ENCODE measurements at places on chromosomes 6 and 20. TPM values are rescaled to one million over a fixed set of nuclear protein-coding genes. Genes with fewer than 3 reads are reported as not detected.

DNA sequence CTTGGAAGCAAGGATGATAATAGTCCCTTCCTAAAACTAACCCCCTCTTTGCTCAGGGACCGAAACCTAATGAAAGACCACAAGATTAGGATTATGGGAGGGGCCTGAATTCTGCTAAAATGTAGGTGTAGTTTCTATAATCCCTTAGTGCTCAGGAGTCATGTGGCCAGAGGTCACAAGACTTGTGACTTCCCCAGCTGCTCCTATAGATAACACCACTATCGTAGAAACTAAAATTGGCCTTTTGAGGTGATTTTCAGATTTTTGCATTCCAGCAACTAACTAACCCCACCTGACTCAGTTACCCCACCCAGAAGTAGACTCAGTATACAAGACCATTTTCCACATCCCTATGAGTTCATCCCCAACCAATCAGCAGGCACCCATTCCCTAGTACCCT lies 42.1 kb downstream of the MDN1 start:
- no peak for DNase-seq

DNA sequence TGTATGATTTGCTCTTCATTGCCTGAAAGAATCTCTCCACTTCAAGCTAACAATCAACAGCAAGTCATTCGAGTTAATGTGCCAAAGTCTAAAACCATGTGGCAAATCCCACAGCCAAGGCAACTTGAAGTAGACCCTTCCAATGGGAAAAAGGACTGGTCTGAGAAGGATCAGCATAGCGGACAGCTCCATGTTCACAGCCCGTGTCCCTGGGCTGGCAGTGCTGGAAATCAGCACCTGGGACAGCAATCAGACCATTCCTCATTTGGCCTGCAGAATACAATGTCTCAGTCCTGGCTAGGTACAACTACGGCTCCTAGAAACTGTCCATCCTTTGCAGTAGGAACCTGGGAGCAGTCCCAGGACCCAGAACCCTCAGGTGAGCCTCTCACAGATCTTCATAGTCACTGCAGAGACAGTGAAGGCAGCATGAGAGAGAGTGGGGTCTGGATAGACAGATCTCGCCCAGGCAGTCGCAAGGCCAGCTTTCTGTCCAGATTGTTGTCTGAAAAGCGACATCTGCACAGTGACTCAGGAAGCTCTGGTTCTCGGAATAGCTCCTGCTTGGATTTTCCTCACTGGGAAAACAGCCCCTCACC lies 1.1 kb downstream of the GJA10 start:
- no peak for DNase-seq

GRCh38 chr20:44703183-44703925 lies 11.8 kb upstream of the CCN5 start:
- DNase-seq = no peak

Gene BFSP1
- total RNA-seq = 2.5 TPM

Gene MEP1A
- not detected for total RNA-seq

Gene RNF182
- total RNA-seq = not detected

Gene PBOV1
- total RNA-seq = not detected
